NCI-H748 treated with DMSO at 0.1 percent for 48 hours (cell line): ENCODE measurements at places on chromosomes 1 and 21.

GRCh38 chr1:167629681-167630567, at the start of gene RCSD1:
RCSD1 (plus strand) TSS chr1:167630232; CDS start chr1:167630424, 192 bp downstream.
- no peak for DNase-seq

DNA sequence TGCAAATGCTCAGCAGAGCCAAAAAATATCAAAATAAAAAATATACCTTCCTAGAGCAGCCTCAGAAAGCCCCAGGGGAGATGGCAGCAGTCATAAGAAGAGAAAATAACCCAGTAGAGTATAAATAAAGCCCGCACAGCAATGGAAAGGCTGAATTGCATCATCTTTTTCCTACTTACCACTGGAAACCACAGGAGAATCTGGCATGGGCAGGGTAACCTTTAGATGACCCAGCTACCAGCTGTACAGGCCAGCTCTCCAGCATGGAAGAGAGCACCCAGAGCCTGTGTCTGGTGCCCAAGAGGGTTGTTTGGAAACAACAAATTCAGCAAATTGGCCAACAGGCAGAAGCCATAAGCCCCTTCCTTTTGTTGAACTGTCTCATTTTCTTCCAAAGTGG, 253.1 kb downstream of the OMA1 start:
- DNase-seq = no peak

GRCh38 chr1:45243476-45244343, 37.3 kb upstream of the ZSWIM5 start:
- no peak for DNase-seq

DNA sequence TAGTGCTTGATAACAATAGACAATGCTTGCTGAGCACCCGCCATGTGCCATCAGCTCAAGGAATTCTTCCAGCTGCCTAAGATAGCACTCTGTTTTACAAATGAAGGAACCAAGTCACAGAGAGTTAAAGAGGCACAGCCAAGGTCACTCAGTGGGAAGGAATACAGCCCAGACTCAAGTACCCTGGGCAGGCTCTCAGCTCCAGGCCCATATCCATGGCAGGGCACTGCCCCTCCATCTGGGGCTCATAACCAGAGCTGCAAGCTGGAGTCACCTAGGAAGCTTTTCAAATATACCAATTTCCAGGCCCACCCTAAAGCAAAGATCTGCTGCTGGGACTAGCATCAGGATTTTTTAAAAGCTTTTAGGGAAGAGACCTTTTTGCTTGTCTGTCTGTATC, 1.6 kb downstream of the CLEC20A start:
- no peak for DNase-seq

- DNase-seq = no peak
These were observed 414.6 kb upstream of the PTBP2 start for GRCh38 chr1:96306809-96307560.

- DNase-seq = no peak
These were observed 181.0 kb downstream of the PTPRU start for GRCh38 chr1:29417147-29417858.

DNA sequence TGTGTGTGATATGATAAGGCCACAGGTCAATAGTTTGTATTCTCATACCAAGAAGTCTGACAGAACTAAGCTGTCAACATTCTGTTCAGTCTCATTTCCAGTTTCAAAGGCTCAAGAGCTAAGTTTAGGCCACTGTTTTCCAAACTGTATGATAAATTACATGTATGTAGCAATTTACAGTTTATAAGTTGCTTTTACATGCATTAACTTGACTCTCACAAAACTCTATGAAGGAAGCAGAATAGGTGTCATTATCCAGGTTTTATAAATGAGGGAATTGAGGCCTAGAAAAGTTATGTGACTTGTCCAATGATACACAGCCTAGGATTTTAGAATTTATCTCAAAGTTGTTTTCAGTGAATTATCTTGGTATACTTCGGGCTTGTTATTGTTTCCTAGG, 23.4 kb downstream of the FMO5 start:
- no peak for DNase-seq

DNA sequence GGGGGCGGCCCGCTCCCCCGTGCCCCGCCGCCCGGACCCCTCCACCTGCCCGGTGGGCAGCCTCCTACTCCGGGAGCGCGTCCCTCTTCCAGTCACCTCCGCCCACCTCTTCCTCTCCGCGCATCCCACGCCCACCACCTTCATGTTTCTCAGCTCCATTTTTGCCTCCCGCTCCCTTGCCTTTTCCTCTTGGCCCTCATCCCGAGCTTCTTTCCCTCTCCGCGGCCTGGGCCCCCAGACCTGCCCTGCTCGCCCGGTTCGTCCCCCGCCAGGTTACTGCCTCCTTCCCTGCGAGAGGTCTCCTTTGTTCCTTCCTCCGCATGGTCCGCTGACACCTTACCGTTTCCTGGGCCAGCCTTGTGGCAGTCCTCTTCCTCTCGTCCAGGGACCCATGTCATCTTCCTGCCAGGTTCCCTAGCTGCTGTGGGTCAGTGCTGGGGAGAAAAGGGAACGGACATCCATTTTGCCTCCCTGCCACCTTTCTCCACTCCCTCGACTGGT, 563 bp downstream of the QSOX1 start:
- no peak for DNase-seq

- DNase-seq = no peak
These were observed 140.1 kb downstream of the TGFBR3 start for GRCh38 chr1:91745640-91746373.

GRCh38 chr21:34630536-34631143, 15.7 kb upstream of the RCAN1 start:
- DNase-seq = peak; percentile 32

- no peak for DNase-seq
These were observed 15.3 kb upstream of the TNFSF4 start for GRCh38 chr1:173222149-173223030.

DNA sequence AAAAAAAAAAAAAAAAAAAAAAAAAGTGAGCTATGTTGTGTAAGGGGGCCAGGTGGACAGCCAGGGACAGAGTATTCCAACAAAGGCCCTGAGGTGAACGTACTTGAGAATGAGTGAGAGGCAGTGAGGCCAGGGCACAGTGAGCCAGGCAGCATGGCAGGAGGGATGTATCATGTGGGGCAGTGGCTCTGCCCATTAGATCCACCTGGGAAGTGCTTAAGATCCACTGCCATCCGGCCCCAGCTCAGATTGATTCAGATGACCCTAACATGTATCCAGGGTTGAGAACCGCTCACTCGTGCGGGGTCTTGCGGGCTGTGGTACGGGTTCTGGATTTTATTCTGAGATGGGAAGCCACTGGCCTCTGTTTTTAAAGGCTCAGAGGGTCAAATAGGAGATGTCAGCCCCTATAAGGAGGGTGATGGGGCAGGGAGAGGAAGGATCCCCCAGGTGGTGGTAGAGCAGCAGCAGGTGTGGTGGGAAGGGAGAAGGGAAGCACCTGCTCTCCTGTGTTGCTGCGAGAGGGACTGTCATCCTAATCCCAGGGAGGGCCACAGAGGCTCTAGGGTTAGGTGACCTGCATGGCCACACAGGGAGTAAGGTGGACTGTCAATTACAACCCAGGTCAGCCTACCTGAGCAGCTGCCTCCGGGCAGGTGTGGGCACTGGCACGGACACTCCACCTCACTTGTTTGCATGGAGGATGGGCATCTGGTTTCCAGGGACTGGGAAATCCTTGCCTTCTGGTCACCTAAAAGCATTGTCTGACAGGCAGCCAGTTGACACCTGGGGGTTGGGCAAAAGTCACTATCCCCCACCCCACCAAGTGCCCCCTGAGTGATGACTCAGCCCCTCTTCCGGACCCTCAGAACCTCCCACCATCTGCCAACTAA, 31.6 kb downstream of the CDK18 start:
- DNase-seq = no peak

- DNase-seq = no peak
These were observed 28.4 kb downstream of the TRIM45 start for GRCh38 chr1:117093091-117093534.

GRCh38 chr1:182527680-182528079, 61.4 kb downstream of the RNASEL start:
- DNase-seq = no peak

GRCh38 chr1:201712387-201713085, 116.4 kb upstream of the IPO9 start:
- DNase-seq = no peak

DNA sequence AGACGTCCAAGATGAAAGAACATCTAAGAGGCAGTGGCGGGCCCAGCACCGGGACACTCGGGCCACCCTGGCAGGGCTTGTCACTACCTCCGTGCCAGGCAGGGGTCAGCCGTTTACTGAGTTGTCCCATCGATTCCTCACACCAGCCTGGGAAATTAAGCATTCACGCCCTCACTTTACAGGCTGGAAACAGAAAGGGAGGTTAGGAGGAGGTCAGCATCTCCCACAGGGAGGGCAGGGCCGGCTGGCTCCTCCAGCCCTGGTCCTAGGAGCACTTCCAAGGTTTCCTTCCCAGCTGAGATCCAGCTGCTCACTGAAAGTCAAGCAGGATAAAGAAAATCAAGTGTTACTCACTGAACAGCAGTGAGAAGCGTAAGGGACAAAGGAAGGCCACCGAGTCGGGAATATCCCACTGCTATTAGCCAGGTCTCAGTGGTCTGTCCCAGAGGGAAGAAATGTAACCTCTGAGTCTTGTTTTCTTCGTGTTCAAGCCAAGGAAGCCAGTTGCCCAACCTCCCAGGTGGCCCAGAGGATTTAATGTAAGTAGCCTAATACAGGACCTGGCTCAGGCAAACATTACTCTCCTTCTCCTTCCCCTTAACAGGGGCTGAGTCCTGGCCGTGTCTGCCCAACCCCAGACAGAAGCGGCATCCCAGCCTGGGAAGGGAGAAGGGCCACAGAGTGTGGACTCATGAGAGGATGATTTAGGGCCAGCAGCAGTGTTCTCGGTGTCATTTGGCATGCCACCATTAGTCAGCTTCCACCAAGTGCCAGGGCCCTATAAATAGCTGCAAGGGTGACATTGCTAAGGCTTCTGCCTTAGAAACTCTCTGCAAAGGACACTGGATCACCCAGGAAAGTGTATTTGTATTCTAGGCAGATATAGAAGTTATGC, 203.1 kb upstream of the GALNT2 start:
- DNase-seq = no peak

DNA sequence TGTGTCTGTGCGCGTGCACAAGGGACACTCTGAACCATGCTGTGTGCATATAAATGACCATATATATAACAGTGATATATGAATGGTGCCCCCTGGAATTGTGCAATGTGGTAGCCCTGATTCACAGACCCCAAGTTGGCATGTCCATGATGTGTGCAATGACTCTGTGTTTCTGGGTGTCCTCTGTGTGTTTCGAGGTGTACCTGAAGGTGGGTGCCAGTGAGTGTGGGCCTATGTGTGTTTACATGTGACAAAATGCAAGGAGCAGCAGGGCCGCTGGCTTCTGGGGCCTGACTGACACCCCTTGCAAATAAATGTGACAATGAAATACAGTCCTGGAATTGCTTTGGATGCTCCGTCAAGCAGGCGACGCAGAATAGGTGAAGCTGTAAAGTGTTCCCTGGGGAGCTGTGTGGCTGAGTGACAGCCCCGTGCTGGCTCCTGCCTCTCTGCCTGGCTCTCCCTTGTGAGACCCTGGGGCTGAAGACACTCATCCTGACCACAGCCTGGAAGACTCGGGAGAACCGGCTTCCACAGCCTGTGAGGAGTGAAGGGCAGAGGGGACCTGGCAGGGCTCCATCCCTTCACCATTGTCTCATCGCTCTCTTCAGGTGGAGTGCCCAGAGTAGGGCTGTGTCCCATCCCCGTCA, 38.2 kb upstream of the CSF3R start:
- DNase-seq = no peak

GRCh38 chr1:21084111-21084810, 92.4 kb downstream of the EIF4G3 start:
- DNase-seq = no peak

DNA sequence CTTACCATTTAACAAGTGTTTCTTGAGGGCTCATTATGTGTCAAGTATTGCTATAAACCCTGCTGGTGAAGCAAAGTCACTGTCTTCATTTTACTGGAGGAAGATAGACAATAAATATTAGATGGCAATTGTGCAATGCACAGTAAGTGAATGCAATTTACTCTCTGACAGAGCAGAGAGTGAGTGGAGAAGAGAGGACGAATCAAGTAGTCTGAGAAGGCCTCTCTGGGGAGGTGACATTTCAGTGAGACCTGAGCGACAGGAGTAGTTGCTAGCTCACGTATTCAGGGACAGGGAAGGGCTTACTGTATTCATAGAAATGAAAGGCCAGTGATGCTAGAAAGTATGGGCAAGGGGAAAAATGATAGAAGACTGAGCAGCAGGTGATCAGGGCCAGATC, 1.2 kb upstream of the NMNAT2 start:
- no peak for DNase-seq

- DNase-seq = no peak
These were observed 43.0 kb downstream of the TRIM11 start for GRCh38 chr1:228363686-228364067.

GRCh38 chr1:226979517-226980121, 39.5 kb downstream of the COQ8A start:
- no peak for DNase-seq

DNA sequence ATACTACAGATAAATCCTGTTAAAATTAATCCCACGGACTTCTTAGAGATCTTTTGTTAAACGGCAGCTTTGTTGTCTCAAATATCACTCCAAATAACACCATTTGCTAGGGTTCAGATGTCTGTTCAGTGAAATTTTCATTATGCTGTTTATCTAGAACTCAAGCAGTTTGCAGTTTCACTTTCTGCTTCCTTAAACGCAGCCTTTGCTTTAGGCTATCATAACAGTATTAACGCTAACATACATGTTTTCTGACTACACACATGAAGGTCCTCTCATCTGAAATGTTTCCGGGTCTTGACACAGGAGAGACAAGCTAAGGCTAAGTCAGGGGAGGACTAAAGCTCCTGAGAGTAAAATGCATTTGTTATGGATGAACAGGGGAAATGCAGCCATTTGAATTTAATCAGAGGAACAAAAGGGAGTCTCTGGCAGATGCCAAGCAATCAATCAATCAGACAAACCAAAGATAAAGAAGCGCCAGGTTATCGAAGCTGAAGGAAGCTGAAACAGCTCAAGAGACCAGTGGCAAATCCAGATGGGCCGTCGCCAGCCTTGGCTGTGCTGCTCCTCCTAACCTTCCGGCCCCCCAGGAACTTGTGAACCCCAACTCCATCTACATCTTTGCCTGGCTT, 16.9 kb downstream of the CCSAP start:
- DNase-seq = no peak

DNA sequence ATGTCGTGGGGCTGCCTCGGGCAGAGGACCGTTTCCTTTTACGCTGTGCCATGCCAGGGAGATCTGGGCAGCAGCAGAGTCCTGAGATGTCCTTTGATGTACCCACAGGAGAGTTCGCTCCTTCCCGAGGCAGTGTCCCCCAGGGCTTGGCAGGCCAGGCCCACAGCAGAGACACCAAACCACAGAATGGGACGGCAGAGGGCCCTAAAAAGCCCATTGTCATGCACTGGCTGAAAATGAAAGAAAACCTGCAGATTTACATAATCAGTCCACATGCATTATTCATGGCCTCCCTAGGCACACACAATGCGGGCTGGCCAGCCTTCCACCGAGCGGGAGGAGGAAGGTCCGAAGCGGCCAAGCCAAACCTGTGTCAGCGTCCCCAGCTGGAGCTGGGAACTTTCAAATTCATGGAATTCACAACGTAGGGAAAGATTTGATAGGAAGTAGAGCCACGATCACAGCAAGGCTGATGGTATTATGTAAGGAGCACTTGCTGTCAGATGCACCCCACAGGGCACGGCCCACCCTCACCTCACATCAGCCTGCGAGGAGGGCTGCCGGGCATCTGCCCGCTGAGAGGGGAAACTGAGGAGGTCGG, 25.3 kb upstream of the EFHD2 start:
- no peak for DNase-seq

- no peak for DNase-seq
These were observed 3.9 kb upstream of the DIP2A start for GRCh38 chr21:46454634-46455390.
